Stimulated activated CD8-positive, alpha-beta memory T cell treated with anti-CD3 and anti-CD28 coated beads, Interleukin-2, amount 100 ng/mL, for 1 hour (primary cell): ENCODE measurements at places on chromosomes 3 and 15.

- no peak for DNase-seq
These were observed 151.0 kb downstream of the CPNE4 start for GRCh38 chr3:131883711-131884407.

- DNase-seq = no peak
These were observed 140.5 kb upstream of the TBL1XR1 start for GRCh38 chr3:177337541-177338331.

DNA sequence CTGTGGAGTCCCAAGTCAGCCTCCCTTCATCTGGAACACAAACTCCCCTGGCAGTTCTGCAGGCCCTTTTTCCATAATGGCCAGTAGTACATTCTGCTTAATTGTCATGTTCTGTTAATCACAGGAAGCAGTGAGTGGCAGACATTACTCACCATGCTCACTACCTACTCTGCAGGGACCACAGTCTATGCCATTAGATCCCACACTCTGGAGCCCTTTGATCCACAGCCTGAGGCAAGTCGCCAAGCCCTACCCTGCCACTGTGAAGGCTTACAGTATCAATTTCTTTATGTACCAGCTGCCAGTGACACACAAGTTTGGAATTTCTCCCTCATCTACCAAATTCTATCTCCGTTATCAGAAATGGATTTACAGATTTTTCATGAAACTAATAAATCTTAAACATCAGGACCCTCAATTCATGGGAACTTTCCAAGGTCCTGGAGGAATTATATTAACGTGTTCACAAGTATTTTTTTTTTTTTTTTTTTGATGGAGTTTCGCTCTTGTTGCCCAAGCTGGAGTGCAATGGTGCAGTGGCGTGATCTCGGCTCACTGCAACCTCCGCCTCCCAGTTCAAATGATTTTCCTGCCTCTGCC is 20.6 kb upstream of the WWTR1 start:
- no peak for DNase-seq

DNA sequence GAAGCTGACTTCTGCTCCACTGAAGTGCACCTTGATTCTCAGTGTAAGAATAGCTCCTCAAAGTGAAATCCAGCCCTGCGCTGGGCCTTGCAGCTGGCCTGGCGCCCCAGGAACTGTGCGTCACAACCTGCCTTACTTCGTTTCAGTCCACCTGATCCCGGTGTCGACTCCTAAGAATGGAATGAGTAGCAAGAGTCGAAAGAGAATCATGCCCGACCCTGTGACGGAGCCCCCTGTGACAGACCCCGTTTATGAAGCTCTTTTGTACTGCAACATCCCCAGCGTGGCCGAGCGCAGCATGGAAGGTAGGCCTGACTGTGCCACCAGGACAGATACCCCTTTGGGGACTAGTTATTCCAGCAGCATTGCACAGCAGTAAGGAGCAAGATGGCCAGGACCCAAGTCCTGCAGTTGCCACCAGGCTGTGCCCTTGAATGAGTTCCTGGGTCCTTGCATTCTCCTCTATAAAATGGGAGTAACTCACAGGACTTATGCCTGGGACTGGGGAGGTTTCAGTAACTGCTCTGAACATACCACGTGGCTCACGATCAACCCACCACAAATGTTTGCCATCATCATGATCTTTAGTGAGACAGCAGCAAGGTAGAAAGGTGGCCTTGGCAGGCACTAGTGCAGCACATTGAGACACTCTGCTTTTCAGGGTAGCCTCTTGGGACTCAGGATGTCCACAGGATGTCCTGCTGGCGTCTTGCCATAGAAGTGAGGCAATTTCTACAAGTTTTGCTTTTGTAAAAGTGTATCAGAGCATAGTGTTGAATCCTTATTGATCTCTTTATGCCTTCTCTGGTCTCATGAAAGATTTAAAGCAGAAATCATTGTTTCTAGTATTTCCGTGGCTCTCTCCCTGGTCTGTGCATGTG is 46.8 kb downstream of the PXYLP1 start:
- DNase-seq = no peak

DNA sequence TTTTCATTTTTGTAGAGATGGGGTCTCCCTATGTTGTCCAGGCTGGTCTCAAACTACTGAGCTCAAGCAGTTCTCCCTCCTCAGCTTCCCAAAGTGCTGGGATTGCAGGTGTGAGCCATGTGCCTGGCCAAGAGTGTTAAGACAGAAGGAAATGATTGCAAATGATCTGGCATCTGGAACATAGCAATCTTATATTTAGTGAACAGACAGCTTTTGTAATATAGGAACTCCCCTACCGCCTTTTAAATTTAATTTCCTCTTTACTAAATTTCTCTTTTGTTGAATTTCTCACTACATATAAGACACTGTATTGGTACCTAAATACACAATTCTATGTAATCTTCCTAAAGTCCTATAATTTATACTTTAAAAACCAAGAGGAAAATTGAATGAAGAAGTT is 13.1 kb downstream of the ANO10 start:
- DNase-seq = no peak

DNA sequence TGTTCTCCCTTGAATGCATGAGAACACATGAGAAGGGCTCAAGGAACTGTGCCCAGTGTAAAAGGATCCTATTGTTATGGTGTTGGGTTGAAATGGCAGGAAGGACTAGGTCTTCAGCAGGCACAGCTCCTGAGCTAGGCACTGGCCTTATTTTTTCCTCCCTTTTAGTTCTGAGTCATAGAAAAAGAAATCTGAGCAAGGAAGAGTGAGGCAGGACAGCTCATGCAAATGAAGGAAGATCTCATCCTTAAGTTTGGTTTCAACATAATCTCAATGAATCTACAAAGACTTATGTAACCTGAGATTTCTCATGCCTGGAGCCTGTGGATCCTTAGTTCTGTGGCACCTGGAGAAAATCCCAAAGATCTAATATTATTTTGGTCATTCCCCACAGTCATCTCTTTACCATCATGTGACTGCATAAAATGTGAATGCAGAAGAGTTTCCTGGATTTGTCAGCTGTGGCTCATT is 188.6 kb upstream of the TBL1XR1 start:
- DNase-seq = no peak

DNA sequence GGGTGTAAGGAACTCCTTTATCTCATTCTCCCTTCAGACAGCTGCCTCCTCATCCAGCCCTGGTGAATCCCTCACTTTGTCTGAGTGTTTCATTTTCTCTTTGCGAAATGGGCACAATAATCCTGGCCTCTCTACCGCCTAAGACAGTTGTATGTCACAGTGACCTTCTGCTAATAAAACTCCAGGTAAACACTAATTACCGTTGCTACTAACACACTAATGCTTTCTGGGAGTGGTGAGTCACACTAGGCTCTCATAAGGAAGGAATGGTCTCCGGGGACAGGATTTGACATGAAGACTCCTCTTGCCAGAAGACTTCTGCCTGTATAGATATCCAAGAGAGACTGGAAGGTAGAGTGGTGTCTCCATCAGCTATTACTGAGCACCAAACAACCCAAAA is 71.7 kb upstream of the SNRK start:
- no peak for DNase-seq

DNA sequence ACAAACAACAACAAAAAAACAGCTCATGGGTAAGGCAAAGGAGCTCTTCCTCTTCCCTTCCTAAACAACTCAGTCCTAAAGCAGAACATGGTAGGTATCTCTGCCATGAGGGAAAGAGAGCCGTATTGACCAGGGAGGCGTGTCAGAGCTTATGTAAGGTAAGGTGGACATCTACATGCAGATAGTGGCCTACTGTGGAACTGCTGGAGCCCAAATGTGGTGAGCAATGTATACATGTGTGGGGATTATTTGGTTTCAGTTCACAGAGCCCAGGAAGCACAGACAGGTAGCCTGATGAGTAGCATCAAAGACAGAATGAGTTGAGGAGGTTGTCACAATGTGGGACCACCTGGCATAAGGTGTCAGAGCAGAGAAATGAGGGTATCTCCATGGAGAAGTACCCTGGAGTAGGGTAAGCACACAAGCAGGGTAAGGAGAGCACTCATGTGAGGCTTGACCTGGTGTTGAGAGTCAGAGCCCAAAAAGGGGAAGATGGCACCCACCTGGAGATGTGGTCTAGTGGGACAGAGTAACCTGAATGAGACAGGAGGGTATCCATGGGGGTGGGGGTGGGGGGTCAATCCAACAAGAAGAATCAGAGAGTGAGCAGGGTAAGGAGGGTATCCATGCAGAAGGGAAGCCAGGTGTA is 45.5 kb downstream of the DENND6A start:
- no peak for DNase-seq

GRCh38 chr15:40389824-40390595 is 7.5 kb downstream of the KNSTRN start:
- DNase-seq = no peak

GRCh38 chr3:46574243-46574646 is 8.1 kb upstream of the LRRC2 start:
- no peak for DNase-seq

- DNase-seq = no peak
These were observed 67.2 kb downstream of the LRRK1 start for GRCh38 chr15:100986158-100986896.

GRCh38 chr3:69986419-69986818 is 13.1 kb upstream of the SAMMSON start:
- no peak for DNase-seq

- no peak for DNase-seq
These were observed 50.1 kb downstream of the C3orf20 start for GRCh38 chr3:14725013-14725412.

DNA sequence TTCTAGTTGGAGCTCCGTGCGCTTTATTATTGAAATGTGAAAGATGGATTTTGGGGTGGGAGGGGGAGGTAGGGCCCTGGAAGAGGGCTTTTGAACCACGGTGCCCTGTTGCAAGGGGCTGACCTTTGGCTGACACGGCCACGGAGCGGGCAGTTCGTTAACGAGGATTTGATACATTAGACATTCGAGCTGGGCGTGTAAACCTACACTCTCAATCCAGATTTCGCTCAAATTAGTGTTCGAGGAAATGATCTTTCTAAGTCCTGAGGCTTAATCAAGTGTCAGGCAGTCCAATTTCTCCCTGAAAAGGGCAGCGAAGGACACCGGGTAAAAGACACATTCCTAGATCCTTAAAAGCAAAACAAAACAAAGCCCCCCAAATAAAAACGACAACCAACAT is 13.0 kb downstream of the ZIC1 start:
- no peak for DNase-seq

DNA sequence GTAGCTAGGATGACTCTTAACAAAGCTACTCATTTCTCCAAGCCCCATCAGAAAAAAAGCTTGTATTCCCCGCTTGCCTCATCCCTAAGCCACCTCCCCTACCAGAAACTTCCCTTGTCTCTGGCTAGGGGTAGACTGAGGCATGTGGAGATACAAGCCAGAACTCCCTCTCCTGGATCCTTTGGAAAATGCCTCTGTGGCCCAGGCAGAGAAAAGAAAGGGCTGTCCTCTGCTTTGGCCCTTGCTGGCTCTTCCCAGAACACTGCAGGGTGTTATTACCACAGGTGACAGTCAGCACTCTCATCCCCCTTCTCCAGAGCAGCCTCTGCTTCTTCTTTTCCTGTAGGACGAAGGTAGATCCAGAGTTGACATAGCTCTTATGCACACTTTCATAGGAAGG is 15.2 kb downstream of the RMDN3 start:
- DNase-seq = no peak

DNA sequence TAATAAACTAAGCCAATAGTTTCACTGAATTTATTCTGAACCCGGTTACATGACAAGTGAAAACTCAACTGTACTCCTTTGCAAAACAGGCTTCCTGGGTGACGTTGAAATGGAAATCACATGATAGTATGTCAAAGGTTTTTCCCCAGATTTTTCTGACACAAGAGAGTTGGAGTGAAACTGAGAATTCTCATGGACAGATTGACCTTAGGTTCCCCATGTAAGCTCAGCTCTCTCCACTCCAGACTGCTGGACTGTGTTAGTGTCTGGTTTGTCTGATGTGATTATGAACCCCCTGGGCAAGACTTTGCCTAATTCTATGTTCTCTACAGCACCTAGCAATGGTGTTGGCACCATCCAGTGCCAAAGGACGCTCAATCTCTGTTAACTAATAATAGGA is 219.7 kb upstream of the COL8A1 start:
- no peak for DNase-seq

DNA sequence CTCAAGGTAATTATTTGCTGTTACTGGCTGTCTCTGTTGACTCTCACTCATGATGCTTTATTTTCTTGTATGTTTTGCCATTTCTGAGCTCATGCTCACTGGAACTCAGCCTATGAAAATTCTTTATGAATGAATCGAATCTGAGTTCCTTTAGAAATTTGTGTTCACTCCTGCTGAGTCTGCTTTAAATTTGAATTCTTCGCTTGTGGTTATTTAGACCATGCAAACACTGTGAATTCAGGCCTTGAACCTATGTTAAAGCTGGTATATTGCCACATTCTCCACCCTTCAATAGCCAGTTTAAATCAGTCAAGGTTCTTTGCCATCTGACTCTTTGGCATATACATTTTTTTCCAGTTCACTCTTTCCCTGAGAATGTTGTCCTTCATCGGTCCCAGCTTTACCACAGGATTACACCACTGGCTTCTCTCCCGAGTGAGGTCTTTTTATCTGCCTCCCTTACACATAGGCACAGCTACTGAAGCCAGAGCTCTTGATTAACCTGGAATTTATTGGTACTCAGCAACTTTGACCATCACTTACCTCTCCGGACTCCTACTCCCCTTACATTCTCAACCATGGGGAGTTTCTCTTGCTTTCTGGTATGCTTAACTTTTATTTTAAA is 400.6 kb downstream of the VPS13C start:
- no peak for DNase-seq

- DNase-seq = no peak
These were observed 21.2 kb upstream of the SMAD3 start for GRCh38 chr15:67043939-67044771.

DNA sequence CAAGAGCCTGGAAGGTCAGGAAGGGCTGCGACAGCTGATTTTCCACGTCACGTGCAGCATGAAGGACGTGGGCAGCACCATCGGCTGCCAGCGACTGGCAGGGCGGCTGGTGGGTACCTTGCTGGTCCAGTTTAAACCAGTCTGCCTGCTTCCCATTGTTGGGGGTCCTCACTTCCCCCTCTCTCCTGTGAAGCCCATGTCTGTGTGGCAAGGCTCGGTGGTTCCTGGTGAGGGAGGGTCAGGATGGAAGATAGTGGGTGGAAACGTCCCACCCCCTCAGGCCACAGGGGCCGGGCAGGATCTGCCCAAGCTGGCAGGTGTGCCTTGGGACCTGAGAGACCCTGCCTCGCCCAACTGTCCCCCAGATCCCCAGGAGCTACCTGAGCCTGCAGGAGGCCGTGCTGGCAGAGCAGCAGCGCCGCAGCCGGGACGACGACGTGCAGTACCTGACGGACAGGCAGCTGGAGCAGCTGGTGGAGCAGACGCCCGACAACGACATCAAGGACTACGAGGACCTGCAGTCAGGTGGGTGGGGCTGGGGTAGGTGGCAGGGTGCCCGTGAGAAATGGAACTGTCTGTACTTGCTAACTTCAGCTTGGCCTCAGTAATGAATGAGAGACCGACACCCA is 108.2 kb downstream of the LRRK1 start:
- no peak for DNase-seq

GRCh38 chr3:189144645-189145044 is 27.1 kb upstream of the TPRG1 start:
- DNase-seq = no peak
